HT-29 (cell line): ENCODE measurements at places on chromosomes 12 and 14. TPM values are rescaled to one million over a fixed set of nuclear protein-coding genes. Genes with fewer than 3 reads are reported as not detected.

The RAB15 gene
- 33.2 and 39.3 TPM in 2 replicates for total RNA-seq

The RFX4 gene
- total RNA-seq: not detected in 2 replicates

The B4GALNT3 gene
- 25.5 and 30.8 TPM in 2 replicates for total RNA-seq

The TNFAIP2 gene
- 145 and 168 TPM in 2 replicates for total RNA-seq

The SPTLC2 gene
- total RNA-seq: 22.9 and 28.0 TPM in 2 replicates

The KRT79 gene
- total RNA-seq: not detected in 2 replicates

The TBC1D30 gene
- 44.7 and 46.2 TPM in 2 replicates for total RNA-seq

The CD163L1 gene
- total RNA-seq: 0.70 and 1.2 TPM in 2 replicates

The CCDC38 gene
- total RNA-seq: not detected in 2 replicates

The MRPL42 gene
- 39.5 and 43.4 TPM in 2 replicates for total RNA-seq

The GRIP1 gene
- 0.25 and 1.4 TPM in 2 replicates for total RNA-seq

The KLRK1 gene
- 0.05 TPM in 1 of 2 replicates, not detected in the other for total RNA-seq

The TAS2R50 gene
- 0.26 and 0.99 TPM in 2 replicates for total RNA-seq

The ADAMTS20 gene
- total RNA-seq: not detected in 2 replicates

The ERP29 gene
- total RNA-seq: 74.4 and 80.1 TPM in 2 replicates

The NUP37 gene
- total RNA-seq: 22.7 and 25.0 TPM in 2 replicates

The ACVRL1 gene
- total RNA-seq: not detected in 2 replicates

The ZDHHC17 gene
- total RNA-seq: 12.2 and 14.2 TPM in 2 replicates

The ATL1 gene
- total RNA-seq: 0.28 and 1.6 TPM in 2 replicates

The MYO1H gene
- not detected in 2 replicates for total RNA-seq

The KRT73 gene
- total RNA-seq: not detected in 2 replicates

The C12orf50 gene
- total RNA-seq: not detected in 2 replicates

The RTL1 gene
- total RNA-seq: not detected in 2 replicates

The HOXC4 gene
- total RNA-seq: 4.0 and 6.8 TPM in 2 replicates

The KRT3 gene
- not detected in 2 replicates for total RNA-seq

The TMEM121 gene
- total RNA-seq: 0.31 and 0.65 TPM in 2 replicates

The OR6C2 gene
- total RNA-seq: not detected in 2 replicates

The CCDC198 gene
- total RNA-seq: 9.4 and 15.0 TPM in 2 replicates

The ACOT6 gene
- not detected in 2 replicates for total RNA-seq

The TDRD9 gene
- total RNA-seq: 0.03 TPM in 1 of 2 replicates, not detected in the other

The OR6C76 gene
- not detected in 2 replicates for total RNA-seq

The ZC2HC1C gene
- total RNA-seq: 1.6 and 4.1 TPM in 2 replicates

The TPPP2 gene
- not detected in 2 replicates for total RNA-seq

The BAZ1A gene
- total RNA-seq: 9.4 and 14.9 TPM in 2 replicates

The RABGGTA gene
- 32.1 and 34.4 TPM in 2 replicates for total RNA-seq

The GUCY2C gene
- not detected in 2 replicates for total RNA-seq

The TOMM20L gene
- total RNA-seq: not detected in 2 replicates
